AG20443 (cell line): ENCODE measurements at places on chromosomes 7 and 10.

DNA sequence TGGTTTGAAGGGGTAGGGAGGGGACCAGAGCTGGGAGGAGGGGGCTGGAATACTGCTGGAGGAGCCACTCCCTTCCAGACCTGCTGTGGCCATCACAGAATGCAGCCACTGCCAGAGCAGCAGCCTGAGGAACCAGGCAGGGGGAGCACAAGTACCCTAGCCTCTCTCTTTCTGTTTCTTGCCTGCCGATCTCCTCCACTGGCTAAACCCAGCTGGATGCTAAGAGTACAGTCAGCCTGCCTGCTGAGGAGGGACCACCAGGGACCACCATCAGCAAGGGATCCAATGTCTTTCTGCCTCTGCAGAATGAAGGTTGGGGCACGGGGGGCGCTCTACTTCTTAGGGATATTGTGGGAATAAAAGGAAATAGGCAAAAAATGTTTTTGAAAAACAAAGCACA, 4.7 kb downstream of the BLVRA start:
- DNase-seq = no peak

DNA sequence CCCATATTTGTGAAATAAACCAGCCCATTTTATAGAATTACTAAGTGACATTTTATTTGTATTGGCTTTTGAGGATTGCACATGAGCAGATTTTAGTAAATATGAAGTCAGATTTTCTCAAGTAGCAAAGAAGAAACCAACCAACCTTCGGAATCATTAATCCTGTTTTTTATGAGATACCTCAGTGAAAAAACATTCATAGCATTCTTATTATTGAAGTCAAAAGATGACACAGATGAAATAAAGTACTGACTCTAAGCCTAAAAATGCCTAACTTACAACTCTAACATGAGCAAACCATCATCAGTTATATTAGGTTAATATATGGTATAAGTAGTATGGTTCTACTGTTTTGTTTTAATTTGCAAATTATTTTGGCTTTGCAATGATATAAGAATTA, 59.9 kb upstream of the AGBL3 start:
- no peak for DNase-seq

DNA sequence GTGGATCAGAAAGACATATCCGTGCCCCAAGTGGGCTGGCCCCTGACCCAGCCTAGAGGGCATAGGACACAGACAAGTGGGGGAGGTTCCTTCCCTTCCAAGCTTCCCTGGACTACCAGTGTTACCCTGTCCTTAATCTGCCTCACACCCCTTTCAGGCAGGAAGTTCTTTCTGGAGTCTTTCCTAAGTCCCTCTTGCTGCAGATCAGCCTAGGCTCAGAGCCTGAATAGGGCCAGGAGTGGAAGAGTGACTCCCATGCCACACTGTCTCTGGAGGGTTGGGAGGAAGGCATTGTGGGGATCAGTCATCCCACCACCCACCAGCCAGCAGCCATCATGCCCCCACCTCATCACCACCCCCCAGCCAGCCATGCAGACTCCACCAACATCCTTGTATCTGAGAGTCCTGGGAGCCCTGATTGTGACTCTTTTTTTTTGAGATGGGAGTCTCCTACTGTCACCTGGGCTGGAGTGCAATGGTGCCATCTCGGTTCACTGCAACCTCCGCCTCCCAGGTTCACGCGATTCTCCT, 22.6 kb downstream of the POLL start:
- DNase-seq = no peak

DNA sequence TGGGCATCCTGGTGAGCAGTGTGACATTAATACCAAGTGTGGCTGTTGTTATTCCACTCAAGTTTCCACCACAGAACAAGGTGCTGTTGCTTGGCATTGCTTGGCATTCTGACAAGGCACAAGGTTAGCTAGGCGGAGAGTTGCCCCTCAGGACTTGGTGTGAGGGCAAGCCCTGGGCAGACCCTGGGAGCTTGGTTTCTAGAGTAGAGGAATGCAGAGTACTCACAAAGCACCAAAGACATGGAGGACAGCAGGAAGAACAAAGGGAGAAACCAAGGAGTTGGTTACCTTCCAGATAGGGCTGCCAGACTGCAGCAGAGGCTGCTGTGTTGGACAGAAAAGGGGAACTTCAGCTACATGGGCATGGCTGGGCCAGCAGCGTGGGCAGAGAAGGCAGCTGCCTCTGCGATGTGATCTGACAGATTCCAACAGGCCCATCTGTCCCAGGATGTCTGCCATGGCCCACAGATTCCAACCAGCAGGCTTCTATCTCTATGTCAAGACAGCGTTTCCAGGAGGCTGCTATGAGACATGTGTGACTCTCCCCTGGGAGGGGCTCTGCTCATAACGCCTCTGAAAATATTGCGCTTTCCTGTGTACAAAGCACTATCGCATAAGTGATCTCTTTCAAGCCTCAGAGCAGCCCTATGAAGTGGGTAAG, 1.8 kb downstream of the GOLGA7B start:
- DNase-seq = no peak

GRCh38 chr7:18087687-18088078, 60.0 kb upstream of the PRPS1L1 start:
- DNase-seq = no peak

- no peak for DNase-seq
Observed at GRCh38 chr10:71912431-71912830, 51.8 kb upstream of the CHST3 start.

DNA sequence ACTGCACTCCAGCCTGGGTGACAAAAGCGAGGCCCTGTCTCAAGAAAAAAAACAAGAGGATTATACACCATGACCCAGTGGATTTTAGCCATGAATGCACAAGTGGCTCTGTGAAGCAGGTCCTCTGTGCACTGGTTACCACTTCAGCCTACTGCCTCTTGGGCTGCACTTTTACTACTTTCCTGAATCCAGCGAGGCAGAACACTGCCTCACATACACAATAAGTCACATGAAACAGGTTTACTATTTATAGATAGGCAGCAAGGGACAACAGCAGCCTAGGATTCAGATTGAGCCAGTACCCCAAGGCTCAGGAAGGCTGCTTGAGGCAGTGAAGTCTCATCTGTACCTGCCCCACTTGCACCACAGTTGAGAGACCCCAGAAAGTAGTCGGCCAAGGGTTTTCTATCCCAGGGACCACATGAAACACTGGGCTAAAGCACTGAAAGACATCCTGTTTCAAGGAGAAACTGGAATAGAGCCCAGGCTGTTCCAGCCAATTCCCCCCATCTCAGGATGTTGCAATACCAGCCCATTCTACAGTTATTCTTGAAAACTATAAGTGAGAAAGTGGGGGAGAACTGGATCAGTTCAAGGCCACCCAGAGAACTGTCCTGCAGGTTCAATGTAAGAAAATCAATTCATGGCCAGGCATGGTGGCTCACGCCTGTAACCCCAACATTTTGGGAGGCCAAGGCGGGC, 10.3 kb upstream of the OGDH start:
- DNase-seq = no peak

GRCh38 chr10:44865289-44865671, 45.9 kb upstream of the TMEM72 start:
- DNase-seq = no peak

DNA sequence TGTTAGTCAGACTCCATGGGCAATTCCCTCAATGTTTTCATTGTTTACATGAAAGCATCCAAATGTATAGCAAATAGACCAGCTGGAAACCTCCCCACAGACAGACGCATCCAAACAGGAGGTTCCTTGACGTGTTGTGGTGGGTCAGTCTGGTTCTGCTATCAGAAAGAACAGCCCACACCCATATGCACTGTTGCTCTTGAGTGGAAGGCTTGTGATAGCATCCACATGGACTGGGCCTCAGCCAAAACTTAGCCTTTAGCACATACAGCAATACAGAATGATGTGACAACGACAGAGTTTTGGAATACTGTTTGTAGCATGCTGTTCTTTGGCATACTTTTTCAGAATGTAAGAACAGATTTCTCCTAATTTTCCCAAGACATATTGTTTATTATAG, 299.2 kb upstream of the ETV1 start:
- DNase-seq = no peak

DNA sequence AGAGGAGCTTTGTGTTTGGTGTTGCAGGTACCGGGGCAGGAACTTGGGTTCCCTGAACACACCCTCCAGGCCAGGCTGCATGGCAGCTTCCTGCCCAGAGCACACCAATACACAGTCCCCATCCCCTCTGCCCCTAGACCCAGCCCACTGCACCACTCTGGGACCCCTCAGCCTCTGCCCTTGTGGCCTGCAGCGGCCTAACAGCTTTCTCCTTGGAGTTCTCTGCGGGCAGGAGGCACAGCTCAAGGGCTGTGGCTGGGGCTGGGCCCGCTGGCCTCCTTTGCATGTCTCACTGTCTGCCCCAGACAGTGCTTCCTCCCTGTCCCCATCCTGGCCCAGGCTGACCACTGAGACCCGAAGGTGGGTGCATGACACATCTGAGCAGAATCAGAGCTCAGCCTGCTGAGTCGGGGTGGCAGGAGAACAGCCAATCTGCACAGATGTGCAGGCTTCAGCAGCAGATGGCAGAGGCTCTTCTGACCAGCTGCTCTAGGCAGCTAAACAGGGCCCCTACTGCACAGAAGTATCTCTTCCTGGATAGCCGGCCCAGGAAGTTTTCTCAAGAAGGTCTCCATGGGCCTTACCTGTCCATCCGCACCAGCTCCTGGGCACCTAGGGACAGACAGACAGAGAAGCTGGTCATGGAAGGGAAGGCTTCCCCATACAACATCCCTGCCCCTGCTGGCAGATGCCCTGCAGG, 20.8 kb downstream of the VSIR start:
- DNase-seq = no peak

GRCh38 chr7:49800031-49800430, 26.6 kb downstream of the VWC2 start:
- DNase-seq = no peak

- DNase-seq = no peak
Observed at GRCh38 chr10:78414380-78414779, 380.7 kb downstream of the RPS24 start.

GRCh38 chr7:77284616-77285015, 85.0 kb upstream of the FGL2 start:
- DNase-seq = no peak

DNA sequence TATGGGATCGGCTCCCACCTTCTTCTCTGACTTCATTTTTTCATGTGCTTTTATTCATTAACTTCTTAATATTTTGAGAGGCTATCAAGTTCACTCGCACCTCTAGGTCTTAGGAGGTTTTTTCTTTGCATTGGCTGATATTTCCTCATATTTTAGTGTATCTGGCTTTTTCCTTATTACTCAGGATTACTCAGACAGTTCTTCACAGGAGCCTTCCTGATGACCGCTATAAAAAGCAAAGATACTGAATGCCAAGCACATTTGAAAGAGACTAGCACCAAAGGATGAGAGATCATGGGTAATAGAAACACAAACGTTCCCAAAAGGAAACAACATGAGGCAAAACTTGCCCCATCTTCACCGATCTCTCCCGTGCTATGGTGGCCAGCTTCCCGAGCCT, 409.2 kb upstream of the KLF6 start:
- no peak for DNase-seq

- no peak for DNase-seq
Observed at GRCh38 chr10:59779756-59780533, 26.7 kb upstream of the MRLN start.

GRCh38 chr10:98104125-98104524, 30.3 kb upstream of the R3HCC1L start:
- no peak for DNase-seq

DNA sequence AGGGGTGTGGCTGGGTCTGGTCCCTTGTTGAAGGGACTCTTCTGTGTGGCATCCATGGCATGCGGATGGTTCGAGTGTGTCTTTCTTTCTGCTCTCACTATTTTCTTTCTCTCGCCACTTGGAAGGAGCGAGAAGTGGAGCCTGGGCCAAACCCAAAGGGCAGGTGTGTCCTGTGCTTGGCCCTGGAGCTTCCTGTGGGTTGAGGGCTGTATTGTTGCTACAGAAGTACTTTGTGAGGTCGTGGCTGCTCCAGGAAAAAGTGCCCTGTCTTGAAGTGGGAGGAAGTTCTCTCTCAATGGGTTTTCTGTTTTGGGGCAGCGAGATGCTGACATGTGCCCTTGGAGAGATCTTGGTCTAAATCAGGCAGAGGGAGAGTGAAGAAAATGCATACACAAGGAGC, 72.0 kb downstream of the DOCK1 start:
- no peak for DNase-seq

GRCh38 chr10:35225204-35225603, 98.6 kb downstream of the CREM start:
- no peak for DNase-seq

- peak; percentile 26 for DNase-seq
Observed at GRCh38 chr10:76352300-76352699, 920.9 kb downstream of the LRMDA start.

DNA sequence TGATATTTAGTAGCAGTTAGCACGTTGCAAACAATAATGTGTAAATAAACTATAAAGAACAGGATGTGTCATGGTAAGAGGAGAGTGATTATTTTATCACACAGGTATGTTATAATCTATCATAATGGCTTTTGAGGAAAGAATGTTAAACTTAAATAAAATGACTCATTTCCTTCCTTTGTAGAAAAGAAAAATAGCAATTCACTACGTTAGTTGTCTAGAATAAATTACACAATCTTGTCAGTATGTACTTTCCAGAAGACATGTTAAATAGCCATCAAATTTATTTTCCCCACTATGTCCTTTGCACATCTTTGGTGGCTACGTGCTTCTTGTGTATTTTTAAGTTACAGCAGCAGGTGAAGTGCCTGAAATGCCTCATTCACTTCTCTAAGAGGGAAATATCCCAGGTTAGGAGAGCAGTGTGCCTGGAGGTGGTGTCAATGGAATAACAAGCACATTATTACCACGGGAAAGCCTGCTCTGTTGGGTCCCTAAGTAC, 133.8 kb downstream of the SEMA3A start:
- DNase-seq = no peak

DNA sequence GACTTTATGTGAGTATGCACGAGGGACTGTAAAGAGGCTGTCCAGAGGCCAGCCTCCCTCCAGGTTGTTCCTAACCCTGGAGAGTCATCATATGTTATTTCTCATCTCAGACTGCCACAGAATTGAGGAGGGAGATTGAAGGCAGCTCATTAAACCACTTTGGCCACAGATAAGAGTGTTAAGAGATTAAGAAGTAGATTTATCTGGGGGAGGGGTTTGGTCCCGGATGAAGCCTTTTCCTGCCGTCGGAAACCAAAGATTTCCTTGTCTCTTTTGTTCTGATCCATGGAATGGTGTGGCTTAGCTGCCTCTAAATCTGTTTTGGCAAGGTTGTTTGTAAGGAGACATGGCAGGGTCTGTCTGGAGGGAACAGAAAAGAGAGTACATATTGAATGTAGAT, 338.8 kb downstream of the AUTS2 start:
- DNase-seq = no peak

- DNase-seq = no peak
Observed at GRCh38 chr10:98971464-98971863, 264.2 kb downstream of the HPSE2 start.
